ENCODE measurements at places on chromosomes 11 and 22. TPM values are rescaled to one million over a fixed set of nuclear protein-coding genes. Genes with fewer than 3 reads are reported as not detected.

The CNIH2 gene
- 0.25 TPM for total RNA-seq

The CCDC15 gene
- 6.4 TPM for total RNA-seq

The CRYBB2 gene
- not detected for total RNA-seq

The MS4A6A gene
- not detected for total RNA-seq

The OR51B5 gene
- total RNA-seq = not detected

The MORC2 gene
- 16.7 TPM for total RNA-seq

The PLEKHA7 gene
- not detected for total RNA-seq

The CATSPERZ gene
- not detected for total RNA-seq

The ACTN3 gene
- total RNA-seq = under 0.01 TPM

The CCDC87 gene
- total RNA-seq = 0.25 TPM

The AIFM3 gene
- 0.33 TPM for total RNA-seq

The SAA1 gene
- 0.33 TPM for total RNA-seq

The TIGD3 gene
- 0.37 TPM for total RNA-seq

The FAM111B gene
- total RNA-seq = 22.4 TPM

The MUC6 gene
- not detected for total RNA-seq

The RFPL2 gene
- not detected for total RNA-seq

Data from uterine smooth muscle cell (primary cell).